CD4-positive, alpha-beta T cell treated with Interleukin-21 for 1 hour (primary cell): ENCODE measurements at places on chromosomes 4 and X.

DNA sequence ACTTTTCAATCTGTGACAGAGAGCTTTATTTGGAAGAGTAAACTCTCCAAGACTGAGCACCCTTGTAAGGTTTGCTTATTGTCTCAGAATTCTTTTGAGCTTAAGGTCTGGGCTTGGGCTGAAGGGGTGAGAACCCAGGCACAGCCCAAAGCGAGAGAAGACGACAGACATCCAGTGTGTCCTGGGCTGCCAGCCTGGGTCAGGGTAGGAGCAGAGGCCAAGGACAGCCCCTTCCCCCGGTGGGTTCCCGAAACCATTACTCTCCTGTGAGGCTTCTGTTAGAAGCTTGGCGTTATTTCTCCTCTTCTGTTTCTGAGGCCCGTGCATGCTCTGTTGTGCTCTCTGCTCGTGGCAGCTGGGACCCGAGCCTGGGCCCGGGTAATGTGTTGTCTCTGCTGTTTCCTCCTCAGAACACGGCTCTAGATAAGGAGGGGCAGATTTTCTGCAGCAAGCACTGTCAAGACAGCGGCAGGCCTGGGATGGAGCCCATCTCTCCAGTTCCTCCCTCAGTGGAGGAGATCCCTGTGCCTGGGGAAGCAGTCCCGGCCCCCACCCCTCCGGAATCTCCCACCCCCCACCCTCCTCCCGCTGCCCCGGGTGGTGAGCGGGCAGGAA is 177.5 kb downstream of the DCLK2 start:
- no peak for DNase-seq

DNA sequence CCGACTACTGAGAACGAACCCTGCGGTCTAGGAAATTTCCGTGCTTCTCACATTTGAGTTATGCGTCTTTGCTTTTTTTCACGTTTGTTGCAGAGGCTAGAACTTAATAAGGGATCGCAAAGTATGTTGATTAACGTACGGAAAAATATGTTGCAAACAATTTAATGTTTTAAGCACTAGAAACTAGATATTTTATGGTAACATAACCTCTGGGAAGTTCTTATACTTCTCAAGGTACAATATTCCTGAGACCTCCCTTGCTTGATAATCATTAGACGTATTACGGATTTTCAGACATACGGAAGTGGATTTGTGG is 639 bp upstream of the PRDM5 start:
- DNase-seq = no peak

GRCh38 chrX:125327891-125328290 is 8.2 kb downstream of the TEX13C start:
- DNase-seq = no peak

- DNase-seq = no peak
These were observed 13.4 kb upstream of the TNIP3 start for GRCh38 chr4:121177246-121178137.

DNA sequence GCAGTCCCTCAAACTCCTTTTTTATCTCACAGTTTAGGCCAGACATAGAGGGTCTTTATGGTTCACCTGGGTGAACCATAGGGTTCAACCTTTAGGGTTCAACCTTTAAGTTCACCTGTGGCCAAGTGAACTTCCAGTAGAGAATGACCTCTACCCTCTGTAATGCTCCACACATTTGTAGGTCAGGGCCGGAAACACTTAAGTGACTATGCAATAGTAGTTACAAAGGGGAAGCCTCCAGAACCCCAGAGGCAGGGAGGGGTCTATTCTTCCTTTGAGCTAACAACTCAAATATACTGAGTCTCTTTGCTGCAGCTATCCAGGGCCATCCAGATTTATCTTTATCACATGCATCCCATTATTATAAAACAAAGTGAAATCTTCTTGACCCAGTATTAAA is 100.0 kb downstream of the LARP1B start:
- no peak for DNase-seq

DNA sequence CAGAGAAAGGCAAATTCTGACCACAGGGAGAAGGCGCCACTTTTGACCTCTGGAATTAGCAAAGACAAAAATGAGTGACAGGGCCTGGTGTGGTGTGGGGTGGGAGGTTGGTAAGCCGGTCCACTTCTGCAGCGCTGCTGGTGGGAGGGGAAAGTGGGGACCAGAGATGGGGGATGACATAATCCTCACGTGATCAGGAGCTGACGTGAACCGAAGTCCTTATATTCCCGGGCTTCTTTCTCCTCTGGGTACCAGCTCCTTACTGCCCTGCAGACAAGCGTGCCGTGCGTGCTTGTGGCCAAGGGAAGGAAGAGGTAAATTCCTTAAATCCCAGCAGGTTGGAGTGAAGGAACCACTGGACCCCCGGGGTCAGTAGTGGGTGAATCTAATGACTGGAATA is at the start of gene TCEAL7:
Gene TCEAL7, plus strand, starts transcription at position 249 of the 400 bp plus-strand sequence. CDS start 1,165 bp downstream, outside the sequence.
- no peak for DNase-seq

- DNase-seq = no peak
These were observed 36.9 kb downstream of the HMX1 start for GRCh38 chr4:8834681-8835220.

GRCh38 chr4:48436318-48436717 is 46.8 kb upstream of the SLC10A4 start:
- no peak for DNase-seq

GRCh38 chrX:46967547-46967946 is 55.3 kb downstream of the JADE3 start:
- no peak for DNase-seq

GRCh38 chr4:184417802-184418511 is 56.4 kb downstream of the IRF2 start:
- DNase-seq = peak; percentile 48

DNA sequence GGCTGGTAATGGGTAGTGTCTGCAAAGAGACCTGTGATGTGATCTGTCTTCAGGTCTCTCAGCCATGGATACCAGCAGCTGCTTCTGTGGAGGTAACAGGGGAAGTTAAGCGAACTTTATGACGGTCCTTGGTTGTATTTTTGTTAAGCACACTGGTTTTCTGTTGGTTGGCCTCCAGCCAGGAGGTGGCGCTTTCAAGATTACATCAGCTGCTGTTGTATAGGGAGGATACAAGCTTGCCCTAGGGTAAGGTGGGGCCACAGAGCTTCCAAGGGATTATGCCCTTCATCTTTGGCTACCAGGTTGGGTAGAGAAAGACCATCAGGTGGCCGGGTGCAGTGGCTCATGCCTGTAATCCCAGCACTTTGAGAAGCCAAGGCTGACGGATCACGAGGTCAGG is 834.2 kb upstream of the GALNTL6 start:
- no peak for DNase-seq

DNA sequence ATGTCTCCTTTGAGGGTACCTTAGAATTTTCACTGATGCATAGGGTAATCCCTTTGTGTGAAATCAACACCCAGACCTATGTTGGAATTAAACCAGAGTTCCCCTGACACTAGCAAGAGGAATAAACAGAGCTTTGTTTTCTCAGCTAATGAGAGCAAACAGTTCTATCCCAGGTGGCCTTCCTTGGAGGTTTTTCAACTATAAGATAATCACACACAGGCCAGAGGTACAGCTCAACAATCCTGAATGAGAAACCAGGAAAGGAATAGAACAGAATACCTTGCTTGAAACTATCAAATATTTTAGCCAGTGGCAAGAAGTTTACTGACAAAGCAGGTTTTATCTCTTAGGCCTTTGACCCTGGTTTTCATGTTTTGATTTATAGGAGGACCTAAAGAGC is 100.2 kb downstream of the OTC start:
- no peak for DNase-seq

- peak; percentile 31 for DNase-seq
These were observed 96.3 kb upstream of the NOCT start for GRCh38 chr4:138919094-138919936.

GRCh38 chrX:115595049-115595448 is 34.1 kb downstream of the PLS3 start:
- no peak for DNase-seq

DNA sequence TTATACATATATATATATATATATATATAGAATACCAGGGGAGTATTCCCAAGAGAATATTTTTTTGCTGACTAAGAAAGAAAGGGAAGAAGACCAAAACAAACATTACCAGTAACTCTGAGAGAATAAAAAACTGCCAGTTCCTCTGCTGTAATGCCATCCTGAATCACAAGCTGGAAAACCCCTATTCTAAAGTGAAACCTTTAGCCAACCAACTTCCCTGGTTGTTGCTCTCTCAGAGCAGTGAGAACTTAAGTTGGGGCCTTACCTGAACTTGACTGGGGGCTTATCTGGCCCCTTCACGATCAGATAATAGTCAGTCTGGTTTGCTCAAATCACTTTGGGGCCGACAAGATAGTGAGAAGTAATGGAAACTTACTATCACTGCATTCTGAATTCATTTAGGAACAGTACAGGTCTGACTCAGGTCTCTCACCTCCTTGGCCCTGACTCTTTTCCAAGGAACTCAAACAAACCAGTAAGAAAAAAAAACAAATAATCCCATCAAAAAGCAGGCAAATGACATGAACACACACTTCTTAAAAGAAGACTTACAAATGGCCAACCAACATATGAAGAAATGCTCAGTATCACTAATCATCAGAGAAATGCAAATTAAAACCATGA is 62.5 kb downstream of the CD40LG start:
- DNase-seq = peak; percentile 62

DNA sequence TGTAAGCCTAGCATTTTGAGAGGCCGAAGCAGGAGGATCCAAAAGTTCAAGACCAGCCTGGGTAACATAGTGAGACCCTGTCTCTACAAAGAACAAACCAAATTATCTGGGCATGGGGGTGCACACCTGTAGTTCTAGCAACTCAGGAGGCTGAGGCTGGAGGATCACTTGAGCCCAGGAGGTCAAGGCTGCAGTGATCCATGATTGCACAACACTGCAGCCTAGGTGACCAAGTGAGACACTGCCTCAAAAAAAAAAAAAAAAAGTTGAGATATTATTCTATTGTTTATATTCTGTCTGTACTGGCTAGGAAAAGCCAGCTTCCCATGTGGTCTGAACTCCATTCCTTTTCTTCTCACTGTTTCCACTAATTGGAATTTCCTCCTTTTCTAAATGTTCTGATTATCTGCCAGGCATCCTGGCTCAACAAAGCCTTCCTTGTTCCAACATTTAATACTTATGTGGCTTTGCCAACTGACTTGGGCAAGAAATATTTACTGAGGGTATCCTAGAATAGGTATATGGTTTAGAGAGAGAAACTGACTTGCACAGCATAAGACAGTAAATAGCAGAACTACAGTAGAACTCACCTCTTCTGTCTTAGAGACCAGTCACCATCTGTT is 175.2 kb upstream of the ADAMTS3 start:
- no peak for DNase-seq

DNA sequence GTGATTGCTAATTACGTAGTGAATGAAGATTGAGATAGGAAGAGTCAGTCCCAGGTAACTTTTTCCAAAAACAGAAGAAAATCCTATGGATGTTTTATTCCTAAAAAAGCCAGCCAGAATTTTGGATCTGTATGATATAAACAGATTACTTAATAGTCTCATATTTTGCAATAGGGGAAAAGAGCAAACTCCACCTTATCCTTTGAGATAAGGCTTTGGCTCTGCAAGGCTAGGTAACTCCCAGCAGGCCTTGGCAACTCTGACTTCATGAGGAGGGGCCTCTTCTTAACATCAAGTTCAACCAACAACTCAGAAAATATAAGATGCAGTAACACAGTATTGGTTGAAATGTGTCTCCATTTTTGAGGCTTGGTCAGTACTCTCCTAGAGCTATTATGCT is 98.7 kb upstream of the SLC4A4 start:
- DNase-seq = no peak

DNA sequence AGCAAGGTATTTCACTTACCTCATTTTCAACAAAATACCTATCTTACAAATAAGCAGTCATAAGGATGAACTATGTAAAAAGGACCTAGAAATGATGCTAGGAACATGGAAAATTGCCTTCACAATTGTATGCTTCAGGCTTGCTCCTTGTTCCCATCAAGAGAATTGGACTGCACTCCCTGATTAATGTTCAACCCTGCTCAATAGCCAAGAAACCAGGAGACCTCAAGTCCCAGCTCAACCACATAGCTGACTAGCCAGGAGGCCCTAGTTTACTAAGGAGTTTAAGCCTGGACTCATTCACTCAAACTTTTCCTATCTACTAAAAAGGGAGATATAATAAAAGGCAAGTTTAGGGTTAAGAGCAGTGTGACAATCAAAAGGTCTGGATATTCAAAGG is 146.6 kb upstream of the DGKK start:
- no peak for DNase-seq

GRCh38 chr4:180314972-180315371 is 1928.2 kb upstream of the TENM3 start:
- no peak for DNase-seq

- no peak for DNase-seq
These were observed 102.7 kb upstream of the TENM3 start for GRCh38 chr4:182140547-182140946.
